Left ventricle myocardium inferior (tissue), 1 donor: ENCODE measurements at places on chromosomes 2 and 18.

- DNase-seq, result no peak
Observed at GRCh38 chr2:2731816-2732284, 400.8 kb upstream of the MYT1L start.

DNA sequence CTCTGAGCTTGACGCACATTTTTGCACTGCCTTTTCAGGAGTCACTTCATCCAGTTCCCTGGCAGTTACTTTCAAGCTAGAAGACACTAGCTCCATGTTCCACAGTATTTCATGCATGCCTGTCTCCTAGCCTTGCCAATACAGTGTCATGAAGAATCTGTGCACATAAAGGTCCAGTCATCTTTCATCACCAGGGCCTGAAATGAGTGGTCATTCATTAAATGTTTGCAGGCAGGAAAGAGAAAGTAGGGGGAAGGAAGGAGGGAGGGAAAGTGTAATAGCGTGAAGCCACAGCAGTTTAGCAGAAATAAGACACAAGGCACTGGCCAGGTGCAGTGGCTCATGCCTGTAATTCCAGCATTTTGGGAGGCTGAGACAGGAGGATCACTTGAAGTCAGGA lies 92.4 kb upstream of the COPS8 start:
- no peak for DNase-seq

GRCh38 chr2:201471732-201472393 lies 20.3 kb downstream of the STRADB start:
- DNase-seq, result no peak

- no peak for DNase-seq
Observed at GRCh38 chr2:137192366-137193310, 427.3 kb downstream of the THSD7B start.

GRCh38 chr18:12283256-12283655 lies 24.8 kb upstream of the TUBB6 start:
- no peak for DNase-seq

- DNase-seq, result no peak
Observed at GRCh38 chr18:51290860-51291259, 93.4 kb upstream of the MEX3C start.
